ENCODE measurements at places on chromosomes 12 and 14.

DNA sequence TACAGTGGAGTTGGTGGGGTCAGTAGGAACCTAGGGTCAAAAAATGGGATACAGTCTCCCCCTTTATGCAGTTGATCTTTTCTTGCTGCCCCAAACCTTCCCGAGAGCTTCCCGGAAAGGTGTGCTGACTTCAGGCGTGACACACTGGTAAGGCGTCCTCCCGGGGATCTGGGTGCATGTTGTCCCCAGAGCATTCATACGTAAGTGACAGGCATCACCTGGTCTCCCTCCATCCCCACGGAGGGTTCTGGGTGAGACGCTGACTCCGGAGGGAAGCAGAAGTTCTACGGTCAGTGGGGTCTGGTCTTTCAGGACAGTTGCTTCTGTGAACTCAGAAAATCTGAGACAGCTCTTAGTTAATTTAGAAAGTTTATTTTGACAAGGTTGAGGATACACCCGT, 159.6 kb upstream of the RTL1 start:
- DNase-seq: no peak

DNA sequence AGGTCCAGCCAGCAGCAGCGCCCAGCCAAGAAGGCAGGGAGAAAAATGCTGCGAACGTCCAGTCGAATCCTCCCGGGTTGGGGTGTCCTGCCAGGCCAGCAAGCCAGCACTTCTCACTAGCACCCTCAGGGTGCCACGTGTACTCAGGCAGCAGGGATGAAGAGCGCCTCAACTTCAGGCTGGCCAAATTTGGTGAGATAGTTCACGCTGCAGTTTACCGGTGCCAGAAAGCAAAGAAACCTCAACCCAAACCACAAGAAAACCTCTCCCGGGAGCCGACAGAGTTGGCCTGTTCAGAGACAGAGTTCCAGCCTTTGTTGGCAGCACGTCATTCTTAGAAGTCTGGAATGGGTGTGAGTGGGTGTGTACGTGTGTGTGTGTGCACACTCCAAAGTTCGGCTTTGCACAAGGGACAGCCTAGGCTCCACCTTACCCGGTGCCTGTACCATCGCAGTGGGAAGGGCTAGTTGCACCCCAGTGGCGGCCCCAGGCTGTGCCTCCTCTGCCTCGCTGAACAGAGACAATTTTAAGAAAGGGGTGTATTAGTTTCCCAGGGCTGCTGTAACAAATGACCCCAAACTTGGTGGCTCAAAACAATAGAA, 42.1 kb downstream of the ELK3 start:
- no peak for DNase-seq

DNA sequence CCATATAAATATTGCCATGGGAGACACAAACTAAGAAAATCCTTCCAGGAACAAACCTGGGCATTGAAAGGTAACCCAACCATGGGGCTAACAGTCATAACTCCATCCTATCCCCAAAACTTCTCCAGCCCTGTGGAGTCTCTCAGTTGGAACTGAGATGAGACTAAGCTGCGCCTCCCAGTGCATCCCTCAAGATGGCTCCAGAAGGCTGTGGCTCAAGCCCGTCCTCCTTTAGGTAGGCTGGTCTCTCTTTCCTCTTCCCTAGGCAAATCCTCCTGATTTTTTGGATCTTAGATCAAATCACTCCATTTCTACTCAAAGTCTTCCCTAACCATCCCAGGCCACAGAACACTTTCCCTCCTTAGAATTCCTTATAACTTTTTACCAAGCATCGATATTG, 364.3 kb upstream of the CCDC196 start:
- no peak for DNase-seq

DNA sequence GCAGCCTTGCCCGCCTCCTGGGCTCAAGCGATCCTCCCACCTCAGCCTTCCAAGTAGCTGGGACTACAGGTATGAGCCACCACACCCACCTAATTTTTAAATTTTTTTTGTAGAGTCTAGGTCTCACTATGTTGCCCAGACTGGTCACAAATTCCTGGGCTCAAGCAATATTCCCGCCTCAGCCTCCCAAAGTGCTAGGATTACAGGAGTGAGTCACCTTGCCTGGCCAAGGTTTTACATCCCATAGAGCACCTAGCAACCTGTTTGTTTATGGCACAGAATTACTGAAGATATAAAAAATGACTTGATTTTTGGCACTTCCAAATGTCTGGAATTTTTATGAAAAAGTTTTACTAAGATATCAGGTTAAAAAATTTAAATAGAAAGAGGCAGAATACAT, 16.5 kb downstream of the MYO1A start:
- DNase-seq: no peak

- no peak for DNase-seq
Measured at GRCh38 chr14:102602421-102603292, 10.2 kb downstream of the RCOR1 start.

- DNase-seq: no peak
Measured at GRCh38 chr12:124768452-124769162, 95.1 kb downstream of the SCARB1 start.

GRCh38 chr12:117897372-117898161, 71.2 kb downstream of the KSR2 start:
- DNase-seq: no peak

DNA sequence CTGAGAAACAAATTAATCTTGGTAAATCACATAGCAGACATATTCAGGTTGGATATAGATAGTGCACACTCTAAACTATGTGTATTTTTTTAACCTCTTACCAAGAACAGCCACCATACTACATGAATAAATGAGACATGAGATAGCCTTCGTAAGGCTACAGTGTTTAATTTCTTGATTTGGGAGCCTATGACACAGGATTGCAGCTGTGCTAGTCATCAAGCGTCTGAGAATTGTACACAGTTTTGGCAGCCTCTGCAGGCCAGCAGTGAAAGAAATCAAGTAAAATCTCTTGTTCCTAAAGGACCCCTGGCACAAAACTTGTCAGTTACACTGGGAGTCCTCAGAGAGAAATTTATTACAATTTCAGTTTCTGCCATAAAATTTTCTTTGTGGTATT, 236.1 kb downstream of the C12orf50 start:
- DNase-seq: no peak

GRCh38 chr12:56634242-56634836, 4.2 kb upstream of the BAZ2A start:
- peak; percentile 51 for DNase-seq

DNA sequence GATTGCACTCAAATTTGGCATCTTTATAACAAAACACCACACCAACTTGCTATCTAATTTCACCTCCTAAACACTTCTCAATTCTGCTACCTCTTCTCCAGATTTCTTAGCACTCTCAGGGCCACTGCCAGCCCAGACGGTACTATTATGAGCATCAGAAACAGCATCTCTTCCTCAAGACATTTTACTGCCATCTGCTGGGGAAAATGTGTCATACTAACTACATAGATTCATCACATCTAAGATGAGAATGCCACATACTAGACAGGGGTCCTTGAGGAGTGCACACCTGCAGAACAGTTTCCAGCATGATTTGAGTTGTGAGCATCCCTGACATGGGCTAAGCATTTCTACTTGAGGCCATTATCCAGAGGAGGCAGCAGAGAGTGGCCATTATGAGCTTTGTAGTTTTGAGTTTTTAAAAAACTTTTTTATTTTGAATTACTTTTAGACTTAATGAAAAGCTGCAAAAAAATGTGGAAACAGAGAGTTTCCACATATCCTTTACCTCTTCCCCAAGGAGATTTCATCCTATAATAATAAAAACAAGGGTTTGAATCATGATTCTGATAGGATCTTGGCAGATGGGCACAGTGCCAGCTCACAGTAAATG, 15.1 kb upstream of the GRIP1 start:
- DNase-seq: no peak

DNA sequence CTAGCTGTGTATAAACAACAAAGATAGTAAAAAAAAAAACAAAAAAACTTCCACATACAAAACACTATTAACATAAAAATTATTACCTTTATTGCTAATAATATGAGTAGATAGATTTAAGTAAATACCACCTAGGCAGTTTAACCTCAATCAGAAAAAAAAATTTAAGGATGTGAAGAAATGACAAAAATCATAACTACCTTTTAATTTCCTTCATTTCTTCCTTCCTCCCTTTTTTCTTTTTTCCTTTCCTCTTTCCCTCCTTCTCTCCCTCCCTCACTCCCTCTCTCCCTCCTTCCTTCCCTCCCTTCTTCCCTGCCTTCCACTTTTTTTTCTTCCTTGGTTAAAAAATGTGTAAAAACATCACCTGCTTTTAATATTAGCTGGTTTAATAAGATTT, 81.7 kb downstream of the SOX5 start:
- no peak for DNase-seq

GRCh38 chr14:51487848-51488247, 163.9 kb upstream of the FRMD6 start:
- DNase-seq: no peak

GRCh38 chr12:39538679-39539104, 80.9 kb downstream of the ABCD2 start:
- DNase-seq: no peak

DNA sequence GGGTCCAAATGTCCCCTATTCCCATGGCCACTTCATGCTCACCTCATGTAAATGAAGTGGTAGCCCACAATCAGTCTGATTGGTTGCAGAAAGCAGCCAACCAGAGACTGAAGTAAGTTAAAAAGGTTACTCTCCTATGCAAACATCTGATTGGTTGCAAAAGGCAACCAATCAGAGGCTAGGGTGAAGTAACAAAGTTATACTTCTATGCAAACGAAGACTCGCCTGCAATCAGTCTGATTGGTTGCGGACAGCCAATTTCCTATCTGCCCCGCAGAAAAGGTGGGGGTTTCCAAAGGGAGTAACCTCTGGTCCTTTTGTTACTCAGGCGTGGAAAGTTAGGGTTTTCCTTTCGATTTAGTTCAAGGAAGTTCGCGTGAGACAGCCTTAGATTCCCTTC, 208.1 kb upstream of the NEDD1 start:
- no peak for DNase-seq

DNA sequence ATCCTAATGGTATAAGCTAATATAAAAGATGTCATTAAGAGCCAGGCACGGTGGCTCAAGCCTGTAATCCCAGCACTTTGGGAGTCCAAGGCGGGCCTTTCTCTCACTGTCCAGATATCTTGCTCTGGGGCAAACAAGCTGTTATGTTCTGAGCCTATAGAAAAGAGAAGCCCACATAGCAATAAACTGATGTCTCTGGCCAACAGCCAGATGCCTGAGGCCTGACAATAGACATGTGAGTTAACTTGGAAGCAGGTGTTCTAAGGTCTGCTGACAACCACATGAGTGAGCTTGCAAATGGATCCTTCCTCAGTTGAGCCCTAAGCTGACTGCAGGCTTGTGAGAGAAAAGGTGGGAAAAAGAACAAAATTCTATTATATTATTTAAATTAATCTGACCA, 25.0 kb downstream of the YAF2 start:
- DNase-seq: no peak

GRCh38 chr12:57793920-57794319, 11.3 kb downstream of the TSFM start:
- DNase-seq: no peak

DNA sequence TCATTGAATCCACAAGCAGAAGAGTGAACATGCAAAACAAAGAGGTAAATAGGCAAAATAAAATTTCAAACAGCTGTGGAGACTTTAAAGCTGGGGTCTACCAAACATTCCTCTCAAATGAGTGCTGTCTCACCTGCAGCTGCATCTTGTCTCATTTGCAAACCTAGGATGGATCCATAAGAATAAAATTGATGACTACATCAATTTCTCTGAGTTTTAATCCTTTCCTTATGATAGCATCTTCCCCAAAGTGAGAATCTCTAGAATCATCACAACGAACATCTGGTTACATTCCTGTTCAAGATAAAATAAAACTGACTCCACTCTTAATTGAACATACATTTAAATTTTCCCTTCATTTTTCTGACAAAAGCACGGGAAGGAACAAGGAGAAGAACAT, 18.2 kb downstream of the SSTR1 start:
- DNase-seq: no peak

DNA sequence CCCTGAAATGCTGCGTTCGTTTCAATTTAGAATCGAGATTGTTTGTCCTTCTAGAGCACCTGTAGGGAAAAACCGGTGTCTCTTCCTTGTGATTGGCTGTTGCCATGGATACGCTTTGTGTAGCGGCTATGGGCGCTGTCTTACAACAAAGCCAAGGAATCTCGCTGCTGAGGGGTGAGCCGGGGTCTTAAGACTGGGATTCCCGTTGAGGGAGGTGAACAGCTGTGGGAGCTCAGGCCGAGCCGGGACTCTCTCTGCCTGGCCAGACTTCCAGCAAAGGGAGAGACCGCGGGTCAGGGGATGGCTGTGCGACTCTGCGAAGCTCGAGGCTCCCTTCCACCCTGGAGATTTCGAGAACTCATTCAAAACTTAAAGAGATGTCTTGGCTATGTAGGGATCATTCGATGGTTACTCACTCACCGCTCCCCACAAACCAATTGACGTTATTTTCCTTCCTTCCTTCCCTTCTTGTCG, at the start of the genes LRRIQ1 and TSPAN19:
Gene LRRIQ1 (plus strand): TSS at position 118 of the 474 bp plus-strand sequence. CDS start 1,826 bp downstream, outside the sequence.
Gene TSPAN19 (minus strand): TSS at position 44 of the 474 bp plus-strand sequence. CDS start 6,331 bp downstream, outside the sequence.
- peak; percentile 97 for DNase-seq

DNA sequence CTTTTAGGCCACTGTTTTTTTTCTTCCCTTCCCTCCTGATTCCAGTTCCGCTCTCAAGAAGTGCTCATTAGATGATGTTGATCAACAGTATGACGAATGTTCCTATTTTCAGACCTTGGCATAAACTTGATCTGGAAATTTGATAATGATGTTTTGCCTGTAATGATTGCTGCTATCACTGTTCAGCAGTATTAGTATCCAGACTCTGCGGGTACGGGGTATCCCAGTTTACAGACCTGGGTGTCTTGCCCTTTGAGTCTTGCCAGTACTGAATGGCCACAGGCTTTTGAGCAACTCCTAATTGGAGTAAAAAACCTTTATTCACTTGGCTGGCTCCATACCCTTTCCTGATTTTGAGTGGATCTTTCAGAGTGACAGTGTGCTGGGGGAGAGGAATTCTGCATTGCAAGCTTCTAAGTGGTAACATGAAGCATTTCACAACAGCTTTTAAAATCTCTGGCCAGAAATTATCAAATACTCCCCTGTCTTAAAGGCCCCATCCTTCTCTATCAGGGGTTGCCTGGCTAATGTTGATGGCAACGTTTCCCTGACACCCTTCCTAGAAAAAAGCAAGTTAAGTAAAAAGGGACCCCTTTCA, 5.9 kb upstream of the ASB8 start:
- no peak for DNase-seq

GRCh38 chr14:95068080-95068479, 89.2 kb downstream of the DICER1 start:
- no peak for DNase-seq

DNA sequence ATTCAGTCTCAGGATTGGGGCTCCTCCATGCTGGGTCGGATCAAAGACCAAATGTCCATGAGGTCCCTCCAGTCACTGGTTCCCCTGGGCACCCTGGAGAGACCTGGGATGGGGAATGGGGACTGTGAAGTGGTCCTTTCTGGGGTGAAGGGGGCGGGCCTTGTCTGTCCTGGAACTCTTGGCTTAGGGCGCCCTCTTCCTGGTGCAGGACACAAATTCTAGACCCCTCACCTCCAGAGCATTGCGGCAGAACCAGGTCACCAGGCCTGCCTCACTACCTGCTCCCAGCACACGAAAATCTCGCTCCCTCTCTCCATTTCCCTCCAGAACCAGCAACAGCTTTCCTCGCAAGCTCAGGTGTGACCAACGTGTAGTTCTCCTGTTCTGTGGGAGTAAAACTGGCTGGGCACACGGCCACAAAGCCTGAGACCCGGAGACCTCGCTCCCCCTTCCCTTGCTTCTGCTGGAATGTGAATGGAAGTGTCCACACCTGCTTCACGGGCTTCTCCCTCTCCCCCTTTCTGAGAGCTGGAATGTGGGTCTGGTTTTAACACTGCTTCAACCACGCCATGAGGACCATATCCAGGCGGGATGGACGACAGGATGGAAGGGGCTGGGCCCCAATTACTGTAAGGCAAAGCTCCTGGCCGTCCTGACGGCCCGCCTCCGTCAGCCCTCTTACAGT, 112.7 kb downstream of the SCARB1 start:
- DNase-seq: peak; percentile 47
